NCI-H1694 treated with DMSO at 0.1 percent for 48 hours (cell line): ENCODE measurements at places on chromosomes 1 and 21.
A peak's percentile ranks its signal among the peaks of the same experiment; 100 is the strongest.

GRCh38 chr21:36773117-36773516, 74.2 kb downstream of the SIM2 start:
- peak; percentile 31 for DNase-seq

GRCh38 chr1:185695299-185695698, 38.9 kb upstream of the HMCN1 start:
- no peak for DNase-seq

DNA sequence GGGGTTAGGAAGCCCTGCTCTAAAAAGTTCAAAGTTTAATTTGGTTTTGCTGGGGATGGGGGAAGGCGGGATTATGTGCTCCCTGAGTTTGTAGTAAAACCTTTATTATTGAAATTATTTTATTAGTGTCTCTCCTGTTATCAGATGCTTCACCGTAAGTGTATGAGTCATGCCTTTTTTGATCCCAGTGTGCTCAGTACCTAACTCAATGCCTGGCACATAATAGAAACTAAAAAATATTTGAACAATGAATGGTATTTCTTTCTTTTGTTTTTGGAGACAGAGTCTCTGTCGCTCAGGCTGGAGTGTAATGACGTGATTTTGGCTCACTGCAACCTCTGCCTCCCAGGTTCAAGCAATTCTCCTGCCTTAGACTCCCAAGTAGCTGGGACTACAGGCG, 6.4 kb downstream of the SNRPE start:
- DNase-seq, result no peak

DNA sequence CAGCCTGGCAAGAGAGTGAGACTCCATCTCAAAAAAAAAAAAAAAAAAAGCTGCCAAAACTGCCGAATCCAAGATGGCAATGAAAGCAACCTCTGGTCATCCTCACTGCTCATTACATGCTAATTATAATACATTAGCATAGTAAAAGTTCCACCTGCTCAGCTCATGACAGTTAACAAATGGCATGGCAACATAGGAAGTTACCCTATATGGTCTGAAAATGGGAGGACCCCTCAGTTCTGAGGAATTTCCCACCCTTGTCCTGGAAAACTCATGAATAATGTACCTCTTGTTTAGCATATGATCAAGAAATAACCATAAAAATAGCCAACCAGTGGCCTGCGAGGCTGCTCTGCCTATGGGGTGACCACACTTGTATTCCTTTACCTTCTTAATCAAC, 93.1 kb upstream of the PGBD5 start:
- peak; percentile 68 for DNase-seq

DNA sequence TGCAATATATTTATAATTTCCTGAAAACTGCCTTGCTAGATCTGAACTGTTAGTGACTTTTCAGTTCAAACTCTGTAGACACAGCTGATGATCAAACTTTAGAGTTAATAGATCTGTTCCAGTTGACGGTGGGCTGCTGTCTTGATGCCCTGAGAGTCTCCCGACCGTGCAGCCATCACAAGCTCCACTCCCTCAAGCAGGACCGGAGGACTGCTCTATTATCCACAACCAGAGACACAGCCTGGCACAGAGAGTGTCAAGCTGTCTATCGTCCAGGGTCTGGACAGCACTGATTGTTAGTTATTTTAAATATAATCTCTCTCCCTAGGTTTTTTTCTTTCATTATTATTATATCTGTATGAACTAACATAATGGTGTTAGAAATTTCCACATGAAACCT, 8.0 kb downstream of the CHODL start:
- DNase-seq, result no peak

DNA sequence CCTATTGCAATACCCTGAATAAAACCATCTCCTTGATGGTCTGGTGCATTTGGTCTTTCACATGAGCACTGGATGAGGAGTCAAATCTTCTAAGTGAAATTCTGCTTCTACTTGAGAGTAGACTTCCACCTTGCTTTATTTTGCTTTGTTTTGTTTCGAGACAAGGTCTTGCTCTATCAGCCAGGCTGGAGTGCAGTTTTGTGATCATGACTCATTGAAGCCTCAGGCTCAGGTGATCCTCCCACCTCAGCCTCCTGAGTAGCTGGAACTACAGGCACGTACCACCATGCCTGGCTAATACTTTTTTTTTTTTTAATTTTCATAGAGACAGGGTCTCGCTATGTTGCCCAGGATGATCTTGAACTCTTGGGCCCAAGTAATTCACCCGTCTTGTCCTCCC, 65.8 kb upstream of the F3 start:
- no peak for DNase-seq

DNA sequence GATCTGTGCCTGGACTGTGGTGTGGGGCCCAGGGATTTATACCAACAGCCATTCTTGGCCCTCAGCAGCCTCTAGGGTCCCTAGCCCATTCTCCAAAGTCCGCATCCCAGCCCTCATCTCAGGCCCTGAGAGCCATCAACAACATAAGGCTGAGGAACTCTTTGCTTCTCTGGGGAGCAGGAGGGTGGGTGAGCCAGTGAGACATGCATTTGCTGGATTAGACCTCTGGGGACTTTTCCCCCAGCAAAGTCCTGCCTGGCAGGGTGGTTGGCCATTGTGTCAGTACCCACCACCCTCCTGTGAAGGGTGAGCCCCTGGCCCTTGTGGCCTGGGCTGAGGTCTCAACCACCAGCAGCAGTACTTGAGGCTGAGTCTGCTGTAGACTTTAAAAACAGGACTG, 24.2 kb upstream of the FAM20B start:
- DNase-seq, result no peak

GRCh38 chr1:91651661-91652071, 151.0 kb downstream of the CDC7 start:
- peak; percentile 6 for DNase-seq

- DNase-seq, result no peak
Measured at GRCh38 chr1:204304067-204304466, 55.7 kb downstream of the PLEKHA6 start.

DNA sequence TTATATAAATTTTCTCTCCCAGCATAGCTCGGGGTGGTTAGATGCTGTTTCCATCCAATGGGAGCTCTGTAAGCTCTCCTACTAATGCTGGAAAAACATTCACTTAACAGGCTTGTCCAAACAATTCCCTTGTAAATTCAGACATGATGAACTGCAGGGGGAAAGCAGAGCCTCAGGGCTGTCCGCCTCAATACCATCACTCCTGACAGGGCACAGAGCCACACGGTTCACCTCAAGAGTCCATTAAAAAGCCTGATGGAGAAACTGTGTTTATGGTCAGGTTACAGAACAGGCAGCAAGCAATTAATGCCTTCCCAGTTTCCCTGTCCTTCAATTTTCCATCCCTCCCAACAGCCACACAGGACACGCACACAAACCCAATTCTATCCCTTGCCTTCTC, 171.0 kb downstream of the BRINP2 start:
- DNase-seq, result no peak

GRCh38 chr1:207027206-207027777, 5.3 kb downstream of the C1orf116 start:
- no peak for DNase-seq

- no peak for DNase-seq
Measured at GRCh38 chr21:39525129-39525528, 73.4 kb downstream of the SH3BGR start.

DNA sequence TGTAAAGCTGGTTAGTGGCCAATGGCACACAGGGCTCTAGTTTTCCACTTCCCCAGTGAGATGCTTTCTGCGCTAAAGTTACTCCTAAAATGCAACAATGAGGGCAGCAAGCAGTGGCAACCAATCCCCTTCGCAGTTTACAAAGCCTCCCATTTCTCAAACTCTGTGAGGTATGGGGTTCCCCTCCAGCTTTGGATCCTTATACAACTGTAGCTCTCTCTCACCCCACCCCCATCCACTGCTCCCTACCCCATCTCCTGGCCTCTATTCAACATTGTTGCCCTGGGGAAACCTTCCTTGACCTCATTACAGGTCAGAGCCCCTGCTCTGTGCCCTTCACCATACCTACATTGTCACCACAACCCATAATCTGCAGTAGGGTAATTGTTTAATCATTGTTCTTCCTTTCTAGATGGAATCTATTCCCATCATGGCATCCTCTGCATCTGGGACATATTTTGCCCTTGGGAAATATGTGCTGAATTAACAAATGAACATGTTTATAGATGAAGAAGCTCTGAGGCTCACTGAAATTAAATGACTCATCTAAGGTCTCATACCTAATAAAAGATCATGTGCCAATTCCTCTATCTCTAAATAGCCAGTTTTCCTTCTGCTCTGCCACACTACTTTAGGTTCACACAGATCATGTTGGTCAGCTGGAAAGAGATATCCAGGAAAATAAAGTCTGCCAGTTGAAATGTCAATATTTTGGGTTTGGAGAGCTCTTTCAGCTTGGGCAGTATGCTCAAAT, 12.6 kb downstream of the KIAA0040 start:
- no peak for DNase-seq

DNA sequence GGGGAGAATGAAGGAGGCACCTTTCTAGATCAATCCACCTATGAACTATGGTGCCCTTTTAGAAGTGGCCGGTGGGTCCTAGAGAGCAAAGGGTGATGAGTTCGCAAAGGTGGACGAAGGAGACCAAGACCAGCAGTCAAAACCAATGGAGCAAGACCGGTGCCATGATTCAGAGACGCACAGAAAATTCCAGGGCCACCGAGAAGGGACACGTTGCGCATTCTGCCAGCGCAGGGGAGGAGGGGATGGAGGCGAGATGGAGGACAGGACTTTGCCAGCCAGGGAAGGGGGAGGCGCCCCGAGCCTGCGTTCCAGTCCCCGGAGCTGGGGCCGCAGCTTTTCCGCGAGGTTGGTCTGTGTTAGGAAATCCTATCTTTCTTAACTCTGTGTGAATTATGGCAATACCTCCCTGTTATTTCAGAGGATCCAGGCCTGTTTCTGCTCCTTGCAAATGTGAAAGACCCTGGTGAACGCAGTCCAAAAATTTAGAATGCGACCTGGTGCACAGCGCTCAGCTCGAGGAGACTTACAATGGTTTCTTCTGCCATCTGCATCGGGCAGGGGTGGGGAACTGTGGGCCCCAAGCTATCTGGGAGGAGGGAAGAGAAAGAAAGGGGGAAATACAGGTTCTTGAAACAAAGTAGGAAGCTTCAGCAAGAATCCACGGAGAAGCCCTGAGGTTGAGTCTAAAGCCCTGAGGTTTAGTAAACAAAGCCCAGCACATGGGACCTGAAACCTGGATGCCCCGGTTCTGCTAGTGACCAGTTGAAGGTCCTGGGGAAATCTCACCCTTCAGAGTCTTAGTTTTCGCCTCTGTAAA, 129.4 kb downstream of the MRPS6 start:
- no peak for DNase-seq

- no peak for DNase-seq
Measured at GRCh38 chr1:1419813-1420653, 1.0 kb downstream of the ANKRD65 start.
